ENCODE measurements at places on chromosomes 1 and 21.

DNA sequence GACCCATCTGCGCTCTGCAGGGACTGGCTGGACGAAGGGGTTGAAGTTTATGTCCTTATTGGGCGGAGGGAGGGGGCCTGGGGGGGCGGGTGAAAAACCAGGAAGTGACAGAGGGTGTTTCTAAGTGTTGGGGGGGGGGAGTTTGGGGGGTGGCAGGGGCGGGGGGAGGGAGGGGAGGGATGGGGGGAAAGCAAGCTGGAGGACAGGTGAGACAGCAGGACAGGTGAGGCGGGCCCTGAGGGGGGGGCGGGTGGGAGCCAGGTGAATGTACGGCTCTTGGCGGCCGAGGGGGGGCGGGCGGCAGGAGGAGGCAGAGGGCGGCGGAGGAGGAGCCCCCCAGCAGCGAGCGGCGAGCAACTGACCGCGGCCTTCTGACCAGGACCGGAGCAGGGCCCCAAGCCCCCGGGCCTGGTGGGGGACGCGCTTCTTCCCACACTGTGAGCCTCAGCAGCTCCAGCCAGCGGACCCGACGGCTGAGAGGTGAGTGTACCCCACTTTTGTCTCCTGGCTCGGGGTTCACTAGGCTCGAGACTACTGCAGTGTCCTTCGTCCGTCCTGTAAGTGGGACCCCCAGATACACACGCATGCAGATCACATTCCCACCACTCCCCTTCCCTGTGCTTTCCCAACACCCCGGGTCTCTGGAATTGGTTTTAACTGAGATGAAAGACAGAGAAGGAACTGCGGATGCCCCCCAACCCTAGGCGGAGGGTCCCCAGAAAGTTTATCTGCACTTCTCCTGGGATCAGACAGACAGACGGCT is at the start of gene ZBTB7B:
ZBTB7B (plus strand) TSS at position 339 of the 763 bp plus-strand sequence. CDS start 11,859 bp downstream, outside the sequence.
- peak within 1 kb of the TSS; percentile 99 for H3K4me3 ChIP-seq
- no peaks in the 10 kb centered on the region for H3K27me3 ChIP-seq

- no peak overlapping the region for H3K27ac ChIP-seq
- no peak overlapping the region for H3K4me3 ChIP-seq
- H3K27me3 ChIP-seq, result no peaks in the 10 kb centered on the region
- H3K4me1 ChIP-seq, result no peaks in the 10 kb centered on the region
Observed at GRCh38 chr1:196466166-196466565, 142.1 kb downstream of the KCNT2 start.

DNA sequence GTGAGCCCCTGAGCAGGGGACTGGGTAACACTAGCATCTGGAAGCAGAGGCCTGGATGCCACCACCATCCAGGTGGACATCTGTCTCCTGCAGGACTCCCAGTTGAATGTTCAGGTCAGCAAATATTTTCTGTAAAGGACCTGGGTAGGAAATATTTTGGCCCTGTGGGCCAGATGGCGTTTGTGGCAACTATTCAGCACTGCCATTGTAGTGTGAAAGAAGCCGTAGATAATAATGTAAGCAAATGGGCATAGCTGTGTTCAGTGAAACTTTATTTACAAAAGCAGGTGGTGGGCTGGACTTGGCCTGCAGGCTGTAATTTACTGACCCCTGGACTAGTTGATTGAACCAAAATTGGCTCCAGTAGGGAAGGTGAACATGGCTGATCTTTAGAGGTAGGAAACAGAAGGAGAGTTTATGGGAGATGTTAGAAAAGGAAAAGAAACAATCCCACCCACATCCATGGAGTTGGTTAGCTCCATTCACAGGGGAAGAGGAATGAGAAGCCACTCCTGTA is 20.0 kb upstream of the CD101 start:
- DNase-seq, result no peak
- H3K27me3 ChIP-seq, result peaks cover 10% of the 10 kb centered on the region

DNA sequence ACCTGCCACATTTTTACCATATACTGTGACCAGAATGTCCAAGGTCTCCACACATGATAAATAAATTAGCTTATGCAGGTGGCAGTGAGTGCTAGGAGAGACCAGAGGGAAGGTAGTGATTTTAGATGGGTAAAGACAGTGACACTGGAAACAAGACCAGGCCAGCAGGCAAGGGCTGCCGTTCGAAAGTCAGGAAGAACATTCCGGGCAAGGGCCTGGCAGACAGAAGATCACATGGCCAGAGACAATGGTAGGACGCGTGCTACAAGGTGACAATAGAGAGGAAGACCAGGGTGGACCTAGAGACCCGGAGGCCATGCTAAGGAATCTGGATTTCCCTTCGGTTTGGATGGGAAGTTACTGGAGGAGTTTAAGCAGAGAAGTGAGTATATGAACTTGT is 9.7 kb downstream of the PGBD5 start:
- no peaks in the 10 kb centered on the region for H3K4me1 ChIP-seq
- DNase-seq, result no peak
- peaks cover under 1% of the 10 kb centered on the region for H3K36me3 ChIP-seq
- H3K27me3 ChIP-seq, result peaks cover 19% of the 10 kb centered on the region

- H3K27me3 ChIP-seq, result peaks cover 6% of the 10 kb centered on the region
- peak; percentile 42 for DNase-seq
- H3K4me3 ChIP-seq, result no peak overlapping the region
- no peak overlapping the region for H3K27ac ChIP-seq
Observed at GRCh38 chr1:66242646-66243547, 291.1 kb upstream of the SGIP1 start.

GRCh38 chr1:218946147-218946546 is 227.5 kb upstream of the LYPLAL1 start:
- DNase-seq, result no peak
- no peaks in the 10 kb centered on the region for H3K36me3 ChIP-seq
- no peak overlapping the region for H3K27ac ChIP-seq

DNA sequence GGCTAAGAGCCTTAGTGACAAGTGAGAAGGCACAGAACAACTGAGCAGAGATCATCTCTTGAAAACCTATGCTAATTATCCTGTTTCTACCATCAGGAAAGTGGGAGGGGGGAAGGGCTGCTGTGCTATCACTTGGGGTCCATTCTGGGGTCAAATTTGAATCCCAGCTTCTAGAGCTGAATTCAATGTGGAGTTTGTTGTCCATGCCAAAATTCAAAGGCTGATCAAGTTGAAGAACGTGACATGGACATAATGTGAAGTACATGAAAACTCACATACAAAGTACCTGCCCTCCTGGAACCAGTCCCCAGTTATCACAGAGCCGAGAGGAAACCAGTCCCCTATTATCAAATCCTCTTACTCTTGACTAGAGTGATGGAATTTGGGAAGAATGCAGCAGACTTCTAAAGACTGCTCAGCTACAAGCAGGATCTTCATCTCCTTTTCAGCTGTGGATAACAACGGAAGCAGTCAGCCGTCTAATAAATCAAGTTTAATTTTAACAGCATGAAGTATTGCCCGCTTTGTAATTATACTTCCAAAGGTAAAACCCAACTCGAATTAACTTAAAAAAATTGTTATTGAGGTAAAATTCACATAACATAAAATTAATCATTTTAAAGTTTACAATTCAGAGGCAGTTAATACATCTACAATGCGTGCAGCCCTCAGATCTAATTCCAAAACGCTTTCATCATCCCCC is 78.3 kb downstream of the SLC45A1 start:
- peaks cover 50% of the 10 kb centered on the region for H3K4me1 ChIP-seq
- H3K27ac ChIP-seq, result peak overlapping the region; percentile 81
- H3K36me3 ChIP-seq, result peaks cover 18% of the 10 kb centered on the region
- H3K27me3 ChIP-seq, result no peaks in the 10 kb centered on the region

- no peak overlapping the region for H3K27ac ChIP-seq
- H3K36me3 ChIP-seq, result no peaks in the 10 kb centered on the region
- H3K4me1 ChIP-seq, result no peaks in the 10 kb centered on the region
- no peak for DNase-seq
Observed at GRCh38 chr1:62377043-62377562, 57.9 kb upstream of the KANK4 start.

- H3K4me1 ChIP-seq, result no peaks in the 10 kb centered on the region
- no peaks in the 10 kb centered on the region for H3K36me3 ChIP-seq
- no peak overlapping the region for H3K4me3 ChIP-seq
- H3K27me3 ChIP-seq, result peaks cover 9% of the 10 kb centered on the region
- DNase-seq, result no peak
Observed at GRCh38 chr1:34236089-34236488, 59.4 kb downstream of the C1orf94 start.

DNA sequence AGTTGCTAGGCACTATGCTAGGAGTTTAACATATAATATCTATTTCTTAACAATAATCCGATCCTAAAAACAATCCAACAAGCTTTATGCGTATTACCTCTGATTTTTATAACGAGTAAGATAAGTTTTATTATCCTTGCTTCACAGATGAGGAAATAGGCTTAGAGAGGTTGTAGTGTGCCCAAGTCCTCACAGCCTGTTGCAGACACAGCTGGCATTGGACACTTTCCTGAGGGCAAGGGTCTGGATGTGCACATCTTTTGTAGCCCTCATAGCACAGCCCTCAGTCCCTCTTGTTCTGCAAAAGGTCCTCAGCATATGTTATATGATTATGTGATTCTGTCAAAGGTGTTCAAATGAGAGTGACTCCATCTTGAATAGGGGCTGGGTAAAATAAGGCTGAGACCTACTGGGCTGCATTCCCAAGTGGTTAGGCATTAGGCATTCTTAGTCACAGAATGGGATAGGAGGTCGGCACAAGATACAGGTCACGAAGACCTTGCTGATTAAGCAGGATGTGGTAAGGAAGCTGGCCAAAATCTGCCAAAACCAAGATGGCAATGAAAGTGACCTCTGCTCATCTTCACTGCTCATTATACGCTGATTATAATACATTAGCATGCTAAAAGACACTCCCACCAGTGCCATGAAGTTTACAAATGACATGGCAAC is 75.7 kb upstream of the F3 start:
- peaks cover 2% of the 10 kb centered on the region for H3K27me3 ChIP-seq
- no peaks in the 10 kb centered on the region for H3K36me3 ChIP-seq
- no peak overlapping the region for H3K27ac ChIP-seq
- DNase-seq, result no peak

GRCh38 chr1:189499736-189500135 is 977.9 kb downstream of the BRINP3 start:
- H3K36me3 ChIP-seq, result no peaks in the 10 kb centered on the region
- H3K4me1 ChIP-seq, result no peaks in the 10 kb centered on the region
- no peak for DNase-seq
- no peak overlapping the region for H3K4me3 ChIP-seq
- no peak overlapping the region for H3K27ac ChIP-seq

DNA sequence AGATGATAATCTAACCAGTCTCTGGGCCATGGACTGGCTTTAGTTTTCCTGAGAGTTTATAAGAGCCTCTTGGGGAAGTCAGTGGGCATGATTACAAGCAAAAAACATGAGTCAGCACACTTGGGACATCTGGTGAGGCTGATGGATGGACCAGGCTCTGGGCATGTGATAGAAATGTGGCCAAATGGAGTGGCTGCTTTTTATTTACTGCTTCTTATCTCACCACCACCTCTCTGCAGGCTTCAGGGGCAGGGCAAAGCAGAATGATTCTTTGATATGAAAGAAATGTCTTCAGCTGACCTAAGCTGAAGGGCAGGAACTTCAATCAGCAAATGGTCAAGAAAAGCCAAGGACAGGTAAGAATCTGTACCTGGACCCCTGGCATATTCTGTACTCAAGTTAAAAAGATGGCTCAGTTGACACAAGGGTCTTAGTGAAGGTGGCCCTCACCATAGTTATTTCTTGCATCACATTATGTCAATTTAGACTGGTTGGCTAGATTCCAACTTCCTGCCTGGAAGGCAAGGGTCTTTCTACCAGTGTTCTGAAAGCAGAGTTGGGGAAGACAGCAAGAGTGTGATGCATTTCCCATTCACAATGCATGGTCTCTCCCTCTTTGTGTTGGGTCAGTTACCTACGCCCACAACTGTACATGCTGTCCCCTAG is 162.8 kb downstream of the FASLG start:
- H3K36me3 ChIP-seq, result no peaks in the 10 kb centered on the region
- no peak for DNase-seq
- no peak overlapping the region for H3K4me3 ChIP-seq
- H3K4me1 ChIP-seq, result peaks cover 21% of the 10 kb centered on the region

GRCh38 chr1:87144316-87144895 is 184.3 kb upstream of the LMO4 start:
- H3K4me3 ChIP-seq, result no peak overlapping the region
- no peaks in the 10 kb centered on the region for H3K4me1 ChIP-seq
- DNase-seq, result no peak
- no peaks in the 10 kb centered on the region for H3K36me3 ChIP-seq
- H3K27me3 ChIP-seq, result peaks cover 17% of the 10 kb centered on the region

DNA sequence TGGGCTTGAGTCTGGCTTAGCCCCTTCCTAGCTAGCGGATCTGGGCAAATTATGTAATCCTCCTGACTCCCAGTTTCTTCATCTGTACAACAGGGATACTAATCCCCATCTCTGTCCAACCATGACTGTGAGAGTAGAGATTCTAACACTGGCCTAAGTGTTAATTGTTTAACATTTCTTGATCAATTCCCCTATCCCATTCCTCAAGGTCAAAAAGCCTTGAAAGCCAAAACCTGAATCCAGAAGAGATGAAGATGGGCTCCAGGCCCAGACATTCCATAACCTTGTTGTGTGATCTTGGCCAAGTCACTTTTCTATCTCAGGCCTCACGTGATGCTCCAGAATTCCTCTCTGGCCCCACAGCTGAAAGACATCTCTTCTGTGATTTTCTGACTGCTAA is 18.8 kb upstream of the PHLDA3 start:
- H3K4me3 ChIP-seq, result no peak overlapping the region
- H3K27me3 ChIP-seq, result no peaks in the 10 kb centered on the region
- no peak for DNase-seq
- no peaks in the 10 kb centered on the region for H3K4me1 ChIP-seq

- H3K4me1 ChIP-seq, result peaks cover 6% of the 10 kb centered on the region
- H3K27me3 ChIP-seq, result peaks cover 3% of the 10 kb centered on the region
- no peak overlapping the region for H3K27ac ChIP-seq
- H3K4me3 ChIP-seq, result no peak overlapping the region
- H3K36me3 ChIP-seq, result no peaks in the 10 kb centered on the region
Observed at GRCh38 chr1:234694661-234695060, 84.7 kb upstream of the IRF2BP2 start.

DNA sequence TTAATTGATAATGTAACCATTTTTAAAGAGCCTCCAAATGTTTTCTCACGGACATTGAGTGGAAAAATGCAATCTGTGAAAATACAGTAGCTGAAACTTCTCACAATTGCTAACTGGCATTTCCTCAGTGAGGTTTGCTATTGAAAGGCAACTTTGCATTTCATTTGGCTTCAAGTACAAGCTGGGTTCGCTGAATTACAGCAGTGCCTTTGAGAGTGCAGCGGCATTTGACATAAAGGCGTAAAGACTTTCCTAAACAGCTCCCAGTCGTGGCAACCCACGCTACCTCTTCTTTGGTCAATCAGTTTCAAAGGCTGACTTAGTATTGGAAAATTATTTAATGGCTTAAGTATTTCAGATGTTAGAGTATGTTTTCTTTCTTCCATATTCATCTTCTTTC is 39.3 kb upstream of the ZBTB18 start:
- H3K4me1 ChIP-seq, result peaks cover 2% of the 10 kb centered on the region
- no peaks in the 10 kb centered on the region for H3K36me3 ChIP-seq
- no peak overlapping the region for H3K27ac ChIP-seq
- H3K27me3 ChIP-seq, result peaks cover 16% of the 10 kb centered on the region
- no peak for DNase-seq
- no peak overlapping the region for H3K4me3 ChIP-seq

- no peak overlapping the region for H3K4me3 ChIP-seq
- H3K36me3 ChIP-seq, result no peaks in the 10 kb centered on the region
- no peaks in the 10 kb centered on the region for H3K27me3 ChIP-seq
- H3K4me1 ChIP-seq, result peaks cover 48% of the 10 kb centered on the region
- DNase-seq, result no peak
Observed at GRCh38 chr1:19427087-19427781, 58.1 kb downstream of the CAPZB start.

Data from memory B cell (primary cell).